ENCODE measurements at places on chromosomes 16 and 17. TPM values are rescaled to one million over a fixed set of nuclear protein-coding genes. Genes with fewer than 3 reads are reported as not detected.

GRCh38 chr17:82344175-82344907, 10.8 kb upstream of the SECTM1 start:
- H3K36me3 ChIP-seq: peaks cover 12% of the 10 kb centered on the region
- H3K4me3 ChIP-seq: no peak overlapping the region
- no peak for DNase-seq
- H3K27ac ChIP-seq: no peak overlapping the region
- peaks cover 14% of the 10 kb centered on the region for H3K27me3 ChIP-seq
- H3K4me1 ChIP-seq: peaks cover 14% of the 10 kb centered on the region

- H3K36me3 ChIP-seq: peaks cover 66% of the 10 kb centered on the region
- no peak for DNase-seq
- no peak overlapping the region for H3K4me3 ChIP-seq
- H3K4me1 ChIP-seq: no peaks in the 10 kb centered on the region
- H3K27ac ChIP-seq: no peak overlapping the region
Measured at GRCh38 chr16:11880007-11880406, 28.7 kb upstream of the RSL1D1 start.

DNA sequence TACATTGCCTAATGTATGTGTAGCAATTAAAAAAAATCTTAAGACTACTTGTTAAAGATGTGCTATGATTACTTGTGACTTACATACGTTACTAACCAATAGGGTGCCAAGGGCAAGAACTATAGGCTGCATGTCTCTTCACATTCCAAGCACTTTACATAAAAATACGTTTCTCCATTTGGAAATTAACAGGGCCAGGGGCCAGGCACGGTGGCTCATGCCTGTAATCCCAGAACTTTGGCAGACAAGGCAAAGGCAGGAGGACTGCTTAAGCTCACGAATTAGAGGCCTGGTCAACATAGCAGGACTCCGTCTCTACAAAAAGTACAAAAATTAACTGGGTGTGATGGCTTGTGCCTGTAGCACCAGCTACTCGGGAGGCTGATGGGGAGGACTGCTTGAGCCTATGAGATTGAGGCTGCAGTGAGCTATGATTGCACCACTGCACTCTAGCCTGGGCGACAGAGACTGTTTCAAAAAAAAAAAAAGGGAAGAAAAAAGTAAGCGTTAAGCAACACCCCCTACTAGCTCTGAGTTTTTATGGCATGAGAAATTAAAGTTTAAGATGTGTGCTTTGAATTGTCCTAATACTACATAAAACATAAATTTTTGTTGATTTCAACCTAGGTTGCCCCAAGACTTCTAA, 12.3 kb downstream of the PSMD12 start:
- peaks cover 53% of the 10 kb centered on the region for H3K36me3 ChIP-seq
- no peaks in the 10 kb centered on the region for H3K27me3 ChIP-seq

- peaks cover 35% of the 10 kb centered on the region for H3K36me3 ChIP-seq
- peak within 1 kb of the TSS; percentile 50 for H3K27ac ChIP-seq
- peaks cover 37% of the 10 kb centered on the region for H3K4me1 ChIP-seq
Measured at GRCh38 chr16:84368308-84368996, at the start of gene ATP2C2. Gene ATP2C2 (plus strand): TSS chr16:84368538. CDS start chr16:84368616, 78 bp downstream.

The SMIM36 gene
- not detected for total RNA-seq

All from Calu3 (cell line).